Diencephalon (tissue), 1 donor: ENCODE measurements at places on chromosomes 4 and X. TPM values are rescaled to one million over a fixed set of nuclear protein-coding genes. Genes with fewer than 3 reads are reported as not detected.

The CUL4B gene
- 68.7 TPM for total RNA-seq

The SGMS2 gene
- total RNA-seq, result 6.0 TPM

The TLL1 gene
- total RNA-seq, result 4.6 TPM

The ZNF157 gene
- 5.1 TPM for total RNA-seq

The SERTM2 gene
- total RNA-seq, result 0.23 TPM
